ENCODE measurements at places on chromosomes 3 and 15.

- DNase-seq = no peak
These were observed 94.1 kb upstream of the PRICKLE2 start for GRCh38 chr3:64319391-64319790.

GRCh38 chr3:72453706-72454105 lies 394.5 kb downstream of the SHQ1 start:
- no peak for DNase-seq

DNA sequence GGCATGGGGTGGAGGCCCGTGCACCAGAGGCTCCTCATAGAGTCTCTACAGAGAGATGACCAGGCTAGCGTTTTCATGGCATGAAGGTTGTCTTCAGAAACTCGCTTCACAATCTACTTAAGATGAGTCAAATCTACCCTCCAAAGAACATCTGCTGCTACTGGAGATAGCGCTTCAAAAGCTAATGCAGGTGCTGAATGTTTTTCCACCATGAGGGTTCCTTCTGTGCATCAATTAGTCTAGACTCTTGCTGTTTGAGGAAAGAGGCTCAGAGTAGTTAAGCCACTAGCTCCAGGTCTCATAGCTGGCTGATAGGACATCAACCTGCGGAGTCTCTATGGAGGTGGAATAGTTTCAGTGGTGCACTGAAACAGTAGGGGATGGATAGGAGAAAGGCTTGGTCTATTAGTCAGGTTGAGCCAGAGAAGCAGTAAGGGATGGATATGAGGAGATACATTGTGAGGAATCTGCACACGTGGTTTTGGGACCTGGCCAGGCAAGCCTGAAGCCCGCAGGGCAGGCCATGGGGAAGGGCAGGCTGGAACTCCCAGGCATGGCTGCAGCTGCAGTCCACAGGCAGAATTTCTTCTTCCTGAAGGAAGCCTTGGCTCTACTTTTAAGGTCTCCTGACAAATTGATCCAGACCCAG lies 117.5 kb downstream of the APBA2 start:
- DNase-seq = no peak

GRCh38 chr15:47711655-47712054 lies 5.7 kb upstream of the SEMA6D start:
- DNase-seq = peak; percentile 10

DNA sequence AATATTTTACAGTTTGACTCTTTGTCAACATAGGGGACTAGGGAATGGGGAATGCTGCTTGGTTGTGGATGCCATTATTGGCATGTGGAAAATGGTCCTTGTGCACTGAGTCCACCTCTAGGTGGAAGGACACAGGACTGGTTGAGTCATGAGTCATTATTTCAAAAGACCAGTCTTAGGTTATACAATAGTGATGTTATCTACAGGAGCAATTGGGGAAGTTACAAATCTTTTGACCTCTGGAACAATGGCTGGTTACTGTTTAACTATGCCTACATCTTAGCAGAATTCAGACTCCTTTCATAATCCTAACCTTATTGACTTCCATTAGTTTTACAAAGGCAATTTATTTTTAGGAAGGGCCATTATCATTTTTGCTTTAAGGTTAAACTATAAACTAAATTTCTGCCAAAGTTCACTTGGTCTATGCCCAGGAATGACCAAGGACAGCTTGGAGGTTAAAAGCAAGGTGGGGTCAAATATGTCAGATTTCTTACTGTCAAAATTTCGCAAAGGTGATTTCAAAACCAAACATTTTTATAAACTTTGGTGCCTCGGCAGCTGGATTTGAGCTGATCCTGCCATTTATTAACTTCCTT lies 11.8 kb upstream of the CCR8 start:
- DNase-seq = no peak

DNA sequence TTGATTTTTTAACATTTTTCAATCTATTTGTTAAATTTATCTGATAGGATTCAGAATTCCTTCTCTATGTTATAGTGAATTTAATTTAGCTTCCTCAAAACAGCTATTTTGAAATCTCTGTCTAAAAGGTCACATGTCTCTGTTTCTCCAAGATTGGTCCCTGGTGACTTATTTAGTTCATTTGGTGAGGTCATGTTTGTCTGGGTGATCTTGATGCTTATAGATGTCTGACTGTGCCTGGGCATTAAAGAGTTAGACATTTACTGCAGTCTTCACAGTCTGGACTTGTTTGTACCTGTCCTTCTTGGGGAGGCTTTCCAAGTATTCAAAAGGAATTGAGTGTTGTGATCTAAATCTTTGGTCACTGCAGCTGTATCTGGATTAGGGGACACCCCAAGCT lies 169.5 kb upstream of the C2CD4B start:
- DNase-seq = no peak

- DNase-seq = no peak
These were observed 144.7 kb downstream of the SERPINI1 start for GRCh38 chr3:167880183-167880582.

DNA sequence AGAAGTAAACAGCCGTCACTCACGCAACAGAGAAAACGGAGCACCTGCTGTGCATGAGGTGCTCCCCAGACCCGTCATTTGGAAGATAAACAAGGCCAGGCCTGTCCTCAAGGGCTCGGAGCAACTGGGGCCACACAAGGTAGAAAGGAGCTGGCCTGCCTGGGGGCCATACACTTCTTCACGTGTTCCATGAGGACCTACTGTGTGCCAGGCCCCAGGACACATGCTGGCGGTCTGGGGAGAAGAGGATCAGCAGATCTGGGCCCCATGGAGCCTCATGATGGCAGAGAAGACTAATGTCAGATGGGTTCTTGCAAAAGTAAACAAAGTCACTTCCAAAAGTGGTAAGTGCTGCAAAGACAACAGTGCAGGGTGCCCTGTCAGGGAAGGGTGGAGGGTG lies 14.3 kb downstream of the WNT7A start:
- DNase-seq = no peak

DNA sequence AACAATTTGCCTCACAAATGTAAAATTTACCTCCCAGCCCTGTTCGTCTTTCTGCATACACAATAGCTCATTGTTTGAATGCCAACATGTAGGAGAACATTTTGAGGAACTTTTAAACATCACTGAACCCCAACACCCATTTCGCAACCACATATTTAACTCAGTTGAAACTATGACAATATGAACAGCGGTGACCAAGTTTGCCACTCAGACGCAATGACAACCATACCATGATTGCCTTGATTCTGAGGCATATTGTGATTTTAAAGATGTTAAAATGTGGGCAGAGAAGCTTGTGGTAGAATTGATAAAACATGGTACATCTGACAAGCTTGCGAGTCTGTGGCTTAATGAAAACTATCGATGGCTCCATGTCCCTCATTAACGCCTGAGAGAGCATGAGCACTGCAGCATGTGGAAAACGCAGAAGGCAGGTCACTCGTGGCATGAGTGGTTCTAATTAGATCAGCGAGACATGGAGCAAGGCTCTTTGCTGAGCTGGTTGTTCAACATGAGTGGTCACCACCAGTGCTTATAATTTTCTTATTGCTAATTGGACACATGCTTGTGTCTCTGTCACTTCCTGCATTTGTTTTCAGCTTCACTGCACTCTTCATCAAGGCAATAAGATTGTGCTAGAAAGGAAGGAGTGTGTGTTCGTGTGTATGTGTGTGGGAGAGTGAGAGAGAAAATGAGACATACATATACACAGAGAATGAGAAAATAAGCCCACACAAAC lies 116.8 kb downstream of the CHST2 start:
- DNase-seq = no peak

- no peak for DNase-seq
These were observed 762.7 kb upstream of the CFAP20DC start for GRCh38 chr3:59812237-59813147.

GRCh38 chr3:40470701-40471100 lies 6.2 kb upstream of the ZNF619 start:
- peak; percentile 74 for DNase-seq

DNA sequence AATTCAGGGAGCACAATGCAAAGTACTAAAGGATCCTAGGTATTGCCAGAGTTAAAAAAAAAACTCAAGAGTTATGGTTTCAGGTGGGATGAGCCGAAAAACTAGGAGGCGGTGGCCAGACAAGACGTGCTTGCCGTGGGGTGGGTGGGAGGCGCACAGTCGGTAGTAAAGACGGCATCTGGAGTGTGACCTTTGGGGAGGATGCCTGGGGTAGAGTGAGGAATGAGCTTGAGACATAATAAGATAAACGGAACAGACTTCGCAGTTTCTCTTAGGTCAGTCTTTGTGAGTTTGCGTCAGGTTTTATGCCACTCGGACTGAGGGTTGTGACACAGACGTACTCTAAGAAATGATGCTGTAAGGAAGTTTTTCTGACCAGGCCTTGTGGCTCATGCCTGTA lies 139.6 kb downstream of the LRRK1 start:
- DNase-seq = no peak

- no peak for DNase-seq
These were observed 119.3 kb downstream of the TMCO5A start for GRCh38 chr15:38053776-38054175.

- no peak for DNase-seq
These were observed 15.7 kb upstream of the RTP1 start for GRCh38 chr3:187181454-187182170.

- no peak for DNase-seq
These were observed 77.1 kb downstream of the PDZRN3 start for GRCh38 chr3:73547427-73548248.

DNA sequence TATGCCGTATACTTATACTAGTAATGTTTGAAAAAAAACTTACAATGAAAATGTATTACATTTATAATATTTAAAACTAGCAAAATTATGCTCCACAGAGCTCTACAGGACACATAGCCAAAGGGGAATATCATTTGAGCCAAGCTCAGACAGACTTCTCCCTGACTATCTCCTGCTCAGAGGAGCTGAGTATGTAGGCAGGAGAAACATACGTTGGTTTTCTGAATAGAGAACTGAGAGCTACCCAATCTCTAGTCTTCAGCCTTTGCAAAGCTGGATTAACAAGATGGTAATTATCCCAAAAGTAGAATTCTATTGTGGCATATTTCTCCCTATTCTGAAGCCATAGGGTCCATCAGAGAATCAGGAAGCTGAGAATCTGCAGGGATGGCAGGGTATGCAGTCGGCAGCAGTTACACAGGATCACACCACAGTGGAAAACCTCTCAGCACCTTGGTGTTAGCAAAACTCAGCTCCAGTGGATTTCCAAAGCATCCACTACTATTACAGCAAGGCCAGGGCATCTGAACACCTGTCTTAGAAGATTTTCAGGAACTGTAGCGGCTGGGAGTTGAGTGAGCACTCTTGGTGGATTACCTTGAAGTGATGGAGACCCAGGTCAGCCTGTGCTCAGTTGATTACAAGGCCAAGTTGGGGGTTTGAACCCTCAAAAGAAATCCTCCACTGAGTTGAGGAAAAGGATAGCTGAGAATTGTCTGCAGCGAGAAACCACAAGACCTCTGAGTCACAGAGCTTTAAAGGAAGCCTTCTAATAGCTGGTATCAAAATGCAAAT lies 30.1 kb downstream of the GPR15 start:
- no peak for DNase-seq

- peak; percentile 35 for DNase-seq
These were observed 12.2 kb upstream of the IDH2 start for GRCh38 chr15:90114451-90114901.

DNA sequence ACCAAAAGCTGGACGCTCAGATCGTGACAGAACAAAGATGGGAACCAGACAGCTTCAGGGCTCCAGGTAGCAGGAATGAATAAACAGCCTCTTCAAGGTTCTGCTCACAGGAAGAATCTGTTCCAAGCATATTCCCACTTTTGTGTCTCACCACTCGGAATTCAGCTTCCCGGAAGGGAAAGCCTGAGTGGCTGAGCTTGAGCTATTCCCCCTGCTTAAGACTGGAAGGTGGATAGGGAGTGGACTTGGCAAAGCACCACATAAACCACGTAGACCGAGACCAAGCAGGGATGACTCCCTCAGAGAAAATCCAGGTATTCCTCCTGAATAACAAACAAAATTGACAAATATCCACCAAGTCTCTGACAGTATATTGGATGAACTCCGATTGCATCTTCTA lies 180.2 kb upstream of the NR2F2 start:
- DNase-seq = no peak

DNA sequence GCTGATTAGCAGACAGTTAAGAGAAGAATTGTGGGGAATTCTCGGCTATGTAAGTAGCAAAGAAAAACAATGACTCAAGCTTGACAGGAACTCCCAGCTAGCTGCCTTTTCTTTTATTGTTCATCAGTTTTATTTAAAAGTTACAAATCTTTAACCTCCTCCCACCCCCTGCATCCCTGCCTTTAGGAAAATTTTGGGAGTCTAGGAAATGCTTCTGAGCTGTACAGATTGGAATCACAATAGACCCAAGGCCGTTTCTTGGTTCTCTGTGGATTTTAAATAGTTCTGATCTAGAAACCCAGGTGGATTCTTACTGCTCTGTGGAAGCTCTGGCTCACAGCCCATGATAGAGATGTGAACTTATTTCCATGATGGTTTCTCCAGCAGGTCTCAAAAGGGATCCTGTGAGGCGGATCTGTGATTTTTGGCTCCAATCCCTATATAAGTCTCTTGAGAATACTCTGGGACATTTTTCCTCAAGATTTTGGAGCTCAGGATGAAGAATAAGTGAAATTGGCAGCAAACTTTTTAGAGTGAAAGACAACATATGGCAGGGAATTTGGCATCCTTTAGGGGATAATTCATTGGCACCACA lies 312.3 kb downstream of the EPHA3 start:
- DNase-seq = no peak

- no peak for DNase-seq
These were observed 112.1 kb downstream of the TNIK start for GRCh38 chr3:171348121-171348520.

- no peak for DNase-seq
These were observed 42.9 kb upstream of the NEO1 start for GRCh38 chr15:73009066-73010056.

- no peak for DNase-seq
These were observed 43.2 kb downstream of the MAGI1 start for GRCh38 chr3:65995515-65995914.

- DNase-seq = no peak
These were observed 22.6 kb downstream of the CLDN18 start for GRCh38 chr3:138032567-138032966.

DNA sequence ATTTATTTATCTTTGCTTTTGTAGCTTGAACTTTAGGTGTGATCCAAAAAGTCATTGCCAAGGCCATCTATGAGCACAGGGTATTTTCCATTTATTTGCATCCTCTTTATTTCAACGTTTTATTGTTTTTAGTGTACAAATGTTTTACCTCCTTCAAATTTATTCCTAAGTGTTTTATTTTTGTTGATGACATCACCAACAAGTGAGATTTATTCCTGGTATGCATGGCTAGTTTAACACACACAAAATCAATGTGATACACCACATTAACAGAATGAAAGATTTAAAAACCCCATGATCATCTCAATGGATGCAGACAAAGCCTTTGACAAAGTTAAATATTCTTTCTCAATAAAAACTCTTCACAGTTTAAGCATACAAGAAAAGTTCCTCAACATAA lies 66.3 kb upstream of the CHRM5 start:
- DNase-seq = no peak

GRCh38 chr3:195764961-195765706 lies 44.4 kb downstream of the MUC20 start:
- no peak for DNase-seq

- DNase-seq = no peak
These were observed at the start of gene FSTL1 for GRCh38 chr3:120450600-120451271. Gene FSTL1, minus strand, starts transcription at chr3:120450992. Its CDS starts 246 bp downstream, at chr3:120450746.

GRCh38 chr15:48677821-48678220 lies 32.3 kb upstream of the FBN1 start:
- no peak for DNase-seq

All from erythroblast (primary cell).